ENCODE measurements at places on chromosomes 1 and 21.

GRCh38 chr1:222095606-222096475, 354.0 kb upstream of the DUSP10 start:
- no peak for DNase-seq

DNA sequence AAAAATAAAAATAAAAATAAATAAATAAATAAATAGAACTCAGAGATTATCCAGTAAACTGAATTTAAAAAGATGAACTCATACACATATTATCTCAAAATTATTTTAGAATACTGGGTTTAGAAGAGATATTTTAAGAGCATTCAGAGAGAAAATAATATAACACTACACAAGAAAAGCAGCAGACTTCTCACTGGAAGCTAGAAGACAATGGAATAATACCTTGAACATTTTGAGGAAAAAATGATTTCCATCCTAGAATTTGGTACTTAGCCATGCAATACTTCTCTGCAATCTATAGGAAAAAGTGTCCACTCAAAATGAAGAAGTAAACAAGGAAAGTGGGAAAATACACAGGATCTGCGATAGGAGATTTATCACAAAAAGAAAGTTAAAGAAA, 24.2 kb downstream of the TRMT1L start:
- DNase-seq: no peak

GRCh38 chr1:88401313-88401712, 282.8 kb upstream of the PKN2 start:
- no peak for DNase-seq

DNA sequence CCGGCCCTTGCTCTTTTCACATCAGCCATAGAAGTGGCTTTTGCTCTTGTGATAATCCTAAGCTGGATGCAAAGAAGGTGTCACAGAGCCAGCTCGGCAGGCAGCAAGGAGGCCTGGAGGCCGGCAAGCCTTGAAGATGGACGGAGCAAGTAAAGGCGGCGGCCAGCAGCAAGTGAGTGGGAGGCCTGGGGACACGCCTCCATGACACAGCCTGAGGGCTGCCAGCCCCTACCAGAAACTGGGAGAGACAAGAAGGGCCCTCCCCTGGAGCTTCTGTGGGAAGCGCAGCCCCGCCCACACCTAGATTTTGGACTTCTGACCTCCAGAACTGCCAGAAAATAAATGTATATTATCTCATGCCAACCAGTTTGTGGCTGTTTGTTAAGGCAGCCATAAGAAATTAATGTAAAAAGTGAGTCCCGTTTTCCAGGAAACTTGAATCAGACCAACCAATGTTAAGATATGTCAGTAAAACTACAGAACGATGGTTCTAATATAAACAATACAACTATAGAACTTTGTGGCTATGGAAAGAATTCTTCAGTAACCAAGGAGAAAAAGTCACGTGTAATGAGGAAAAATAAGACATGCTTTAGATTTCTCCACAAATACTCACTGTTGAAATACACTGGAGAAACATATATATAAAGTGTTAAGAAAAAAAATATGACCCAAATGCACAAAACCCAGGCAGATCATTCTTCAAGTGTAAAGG, 49.9 kb downstream of the BACE2 start:
- no peak for DNase-seq

DNA sequence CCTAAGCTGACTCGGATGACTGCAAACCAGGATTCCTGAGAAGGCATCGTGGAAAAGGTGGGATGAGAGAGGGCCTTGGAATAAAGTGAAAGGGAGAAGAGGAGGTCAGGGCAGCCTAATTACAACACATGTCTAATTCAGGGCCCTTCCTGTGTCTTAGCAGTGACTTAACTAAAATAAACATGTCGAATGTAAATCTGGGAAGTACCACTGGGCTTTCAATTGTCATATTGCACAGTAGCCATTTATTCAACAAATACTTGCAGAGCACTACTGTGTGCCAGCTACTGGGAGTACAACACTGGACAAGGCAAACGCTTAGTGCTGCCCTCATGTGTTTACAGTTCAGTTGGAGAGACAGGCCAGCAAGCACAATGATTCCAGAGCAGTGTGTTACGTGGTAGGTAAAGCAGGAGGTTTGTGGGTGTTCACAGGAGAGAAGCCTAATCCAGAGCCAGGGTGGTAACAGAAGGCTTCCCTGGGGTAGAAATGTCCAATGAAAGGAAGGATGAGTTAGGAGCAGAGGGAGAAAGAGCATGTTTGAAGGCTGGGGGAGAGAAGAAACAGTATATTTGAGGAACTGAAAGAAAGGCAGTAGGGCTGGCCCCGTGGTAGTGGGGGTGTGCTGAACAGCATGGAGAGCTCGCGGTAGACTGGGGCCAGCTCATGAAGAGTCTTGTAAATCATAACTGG, 38.0 kb upstream of the RASAL2 start:
- no peak for DNase-seq

DNA sequence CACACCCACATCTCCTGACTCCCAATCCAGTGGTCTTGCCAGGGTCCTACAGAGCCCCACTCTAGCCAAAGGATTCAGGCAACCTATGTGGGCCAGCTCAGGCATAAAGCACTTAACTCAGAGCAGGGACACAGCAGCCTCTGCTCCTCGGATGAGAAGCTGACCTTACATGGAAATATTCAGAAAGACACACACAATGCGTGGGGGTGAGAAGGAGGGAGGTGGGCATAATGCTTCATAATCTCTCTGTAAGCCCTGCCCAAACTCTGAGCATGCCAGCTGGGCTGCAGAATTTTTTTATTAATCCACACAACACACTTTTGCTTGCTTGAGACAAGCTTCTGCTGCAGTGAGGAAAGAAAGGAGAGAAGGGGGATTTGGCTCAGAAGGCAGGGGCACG, 21.6 kb downstream of the KCND3 start:
- DNase-seq: no peak

- DNase-seq: no peak
Measured at GRCh38 chr1:169103002-169103401, 3.5 kb upstream of the ATP1B1 start.

DNA sequence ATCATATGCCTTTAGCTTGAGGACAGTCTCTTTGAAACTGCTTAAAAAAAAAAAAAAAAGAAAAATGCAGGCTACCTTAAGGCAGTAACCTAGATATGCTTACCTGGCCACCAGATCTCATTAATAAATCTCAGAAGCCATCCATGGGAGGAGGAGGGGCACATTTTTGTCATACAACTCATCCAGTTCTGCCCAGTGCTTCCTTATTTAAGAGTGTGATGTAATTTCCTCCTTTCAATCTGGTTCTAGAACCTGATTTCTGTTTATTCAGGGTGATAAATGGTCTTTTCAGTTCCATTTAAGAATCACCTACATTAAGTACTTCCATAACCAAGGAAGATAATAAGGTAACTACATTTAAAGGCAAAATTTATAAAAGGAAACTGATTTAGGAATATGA, 6.1 kb downstream of the ERRFI1 start:
- DNase-seq: peak; percentile 37

DNA sequence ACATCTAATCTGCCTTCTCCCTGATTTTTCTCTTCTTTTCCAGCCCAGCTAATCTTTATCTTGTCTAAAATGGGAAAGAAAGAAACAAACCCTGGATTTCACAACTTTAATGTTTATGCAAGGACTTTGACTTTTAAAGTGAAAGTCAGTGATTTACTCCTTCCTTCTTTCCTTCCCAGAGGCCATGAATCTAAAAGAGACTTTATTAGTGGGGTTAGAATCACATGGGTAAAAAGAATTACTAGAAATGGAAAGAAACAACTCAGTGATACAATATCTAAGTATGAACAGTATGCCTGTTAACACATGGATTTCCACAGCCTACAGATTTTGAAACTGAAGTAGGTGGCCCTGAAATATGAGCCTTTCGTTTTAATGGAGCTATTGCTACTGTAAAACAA, 59.8 kb upstream of the KCNK2 start:
- DNase-seq: no peak

Measured in kidney (tissue), 22 donors.